Osteoblast (primary cell): ENCODE measurements at places on chromosomes 6 and 20. TPM values are rescaled to one million over a fixed set of nuclear protein-coding genes. Genes with fewer than 3 reads are reported as not detected.
A peak's percentile ranks its signal among the peaks of the same experiment; 100 is the strongest.

Gene LIN28B
- not detected in 2 replicates for total RNA-seq

Gene EYS
- total RNA-seq, result under 0.01 TPM in 2 replicates

Gene CST8
- not detected in 2 replicates for total RNA-seq

Gene POPDC3
- 32.6 and 41.8 TPM in 2 replicates for total RNA-seq

Gene NKX2-4
- not detected in 2 replicates for total RNA-seq

Gene SLC22A7
- total RNA-seq, result not detected in 2 replicates

DNA sequence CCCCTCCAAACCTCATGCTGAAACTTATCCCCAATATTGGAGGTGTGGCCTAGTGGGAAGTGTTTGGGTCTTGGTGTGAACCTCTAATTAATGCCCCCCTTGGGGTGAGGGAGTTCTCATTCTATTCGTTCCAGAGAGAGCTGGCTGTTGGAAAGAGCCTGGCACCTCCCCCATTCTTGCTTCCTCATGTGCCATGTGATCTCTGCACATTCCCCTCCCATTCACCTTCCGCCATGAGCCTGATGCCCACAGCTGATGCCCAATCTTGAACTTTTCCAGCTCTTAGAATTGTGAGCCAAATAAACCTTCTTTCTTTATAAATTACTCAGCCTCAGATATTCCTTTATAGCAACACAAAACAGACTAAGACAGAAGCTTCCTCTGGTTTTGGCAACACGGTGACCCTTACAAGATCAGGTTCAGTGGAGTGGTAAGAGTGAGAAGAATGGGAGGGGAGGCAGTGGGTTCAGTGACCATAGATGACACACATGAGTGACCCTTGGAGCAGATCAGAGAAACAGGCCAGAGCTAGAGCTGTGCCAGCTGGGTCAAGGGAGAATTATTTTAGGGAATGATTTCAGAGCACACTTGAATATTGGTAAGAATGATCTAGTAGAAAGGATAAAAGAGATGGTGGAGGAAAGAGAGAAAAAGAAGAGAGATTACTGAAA, 176.4 kb downstream of the LY86 start:
- no peak for DNase-seq

DNA sequence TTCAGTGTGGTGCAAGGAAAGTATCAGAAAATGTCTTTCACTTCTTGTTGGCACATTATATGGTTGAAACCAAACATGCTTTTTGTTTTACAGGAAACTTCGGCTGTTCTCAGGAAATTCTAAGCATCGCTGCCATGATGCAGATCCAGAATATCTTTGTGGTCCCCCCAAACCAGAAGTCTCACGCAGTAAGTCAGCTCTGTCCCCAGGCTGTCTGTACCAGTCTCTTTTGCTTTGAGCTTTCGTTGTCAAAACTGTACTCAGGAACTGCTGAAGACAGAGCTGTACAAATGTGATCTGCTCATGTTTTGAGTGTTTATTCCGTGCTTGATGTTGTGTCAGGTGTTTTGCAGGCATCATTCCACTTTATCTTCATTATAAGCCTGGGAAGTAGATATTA, 59.6 kb downstream of the DHX35 start:
- DNase-seq, result no peak

DNA sequence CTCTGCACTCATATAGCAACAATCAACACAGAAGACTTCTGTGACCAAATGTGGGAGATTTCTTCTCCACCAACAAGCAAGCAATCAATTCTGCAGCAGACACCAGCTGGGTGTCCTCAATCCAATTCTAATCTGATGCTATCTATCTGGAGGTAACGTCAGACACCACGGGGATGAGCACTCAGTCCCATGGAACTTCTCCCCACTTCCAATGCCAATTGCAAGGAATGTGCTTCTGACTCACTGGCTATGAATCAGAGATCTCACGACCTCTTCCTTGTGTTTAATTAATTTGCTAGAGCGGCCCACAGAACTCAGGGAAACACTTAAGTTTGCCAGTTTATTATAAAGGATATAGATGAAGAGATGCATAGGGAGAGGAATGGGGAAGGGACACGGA, 103.5 kb upstream of the SIRPG start:
- DNase-seq, result peak; percentile 77

GRCh38 chr6:157952861-157953351, 28.8 kb upstream of the SYNJ2 start:
- DNase-seq, result no peak

DNA sequence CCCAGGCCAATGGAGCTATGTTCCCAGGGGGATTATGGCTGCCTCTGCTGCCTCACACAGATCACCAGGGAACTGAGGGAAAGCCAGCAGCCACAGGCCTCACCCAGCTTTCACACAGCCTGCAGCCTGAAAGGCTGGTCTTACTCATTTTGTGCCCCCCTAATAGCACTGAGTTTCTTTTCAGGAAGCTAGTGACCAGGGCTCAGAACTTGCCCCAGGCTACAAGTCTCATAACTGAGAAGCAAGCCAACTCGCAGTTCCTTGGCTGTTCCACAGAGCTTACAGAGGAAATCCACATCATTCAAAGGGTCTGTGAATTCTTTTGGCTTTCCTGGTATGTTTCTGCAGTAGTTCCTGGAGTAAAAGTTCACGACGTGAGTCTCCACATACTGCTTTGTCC, 524.8 kb upstream of the GJE1 start:
- DNase-seq, result no peak

- no peak for DNase-seq
These were observed 97.3 kb downstream of the GPR6 start for GRCh38 chr6:110075406-110075805.

- no peak for DNase-seq
These were observed 41.3 kb upstream of the NAA20 start for GRCh38 chr20:19975901-19976300.

DNA sequence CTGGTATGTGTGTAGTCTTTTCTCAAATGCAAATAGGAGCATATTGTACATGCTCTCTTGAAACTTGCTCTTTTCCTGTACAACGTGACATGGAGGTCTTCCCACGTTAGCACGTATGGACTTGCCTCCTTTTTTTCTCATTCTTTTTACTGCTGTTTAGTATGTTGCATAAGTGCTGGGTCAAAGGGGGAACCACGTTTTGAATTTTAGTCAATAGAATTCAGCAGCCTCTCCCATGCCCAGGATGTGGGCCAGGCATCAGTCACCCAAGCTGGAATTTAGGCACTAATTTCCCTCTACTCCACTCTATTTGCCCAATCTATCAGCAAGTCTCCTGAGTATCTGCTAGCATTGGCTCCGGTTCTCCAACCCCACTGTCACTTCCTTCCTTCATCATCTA, 41.5 kb upstream of the RNF24 start:
- DNase-seq, result no peak

DNA sequence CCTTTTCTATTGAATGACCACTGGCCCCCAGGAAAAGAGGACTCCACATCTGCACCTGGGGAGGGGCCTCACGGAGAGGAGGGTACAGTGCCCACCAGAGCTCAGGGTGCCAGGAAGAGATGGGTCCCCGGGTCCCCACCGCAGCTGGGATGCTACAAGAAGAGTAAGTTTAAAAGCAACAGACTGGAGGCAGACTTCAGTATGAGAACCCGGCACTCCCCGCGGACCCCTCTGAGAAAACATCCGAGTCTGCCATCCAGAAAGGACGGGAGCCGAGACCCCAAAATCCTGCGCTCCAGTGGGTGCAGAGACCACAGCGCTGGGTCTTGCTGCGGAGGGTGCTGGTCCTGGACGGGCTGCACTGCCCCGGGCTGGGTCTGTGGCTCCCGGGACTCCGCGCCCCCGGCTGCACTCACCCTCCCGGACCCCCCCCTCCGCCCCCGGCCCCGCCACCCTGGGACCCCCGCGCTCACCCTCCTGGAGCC, 350 bp downstream of the HELZ2 start:
- DNase-seq, result no peak

- no peak for DNase-seq
These were observed 110.0 kb upstream of the MTHFD1L start for GRCh38 chr6:150755524-150755923.
